ENCODE measurements at places on chromosomes 6 and 20.

DNA sequence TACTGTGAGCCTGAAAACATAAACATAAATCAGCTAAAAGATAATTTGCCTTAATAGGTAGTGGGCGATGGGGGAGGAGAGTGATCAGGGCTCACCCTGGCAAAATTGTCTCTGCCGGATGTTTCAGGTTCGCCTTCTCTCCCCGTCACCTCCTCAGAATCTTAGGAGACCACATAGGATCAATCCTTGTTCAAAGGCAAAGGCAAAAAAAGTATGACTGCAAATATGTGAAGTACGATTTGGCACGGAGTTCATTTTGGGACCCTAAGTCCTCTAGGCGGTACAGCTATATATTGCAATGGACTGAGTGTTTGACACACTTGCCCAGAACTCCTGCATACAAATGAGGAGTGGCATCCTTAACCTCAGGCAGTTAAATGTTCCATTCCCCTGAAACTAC is 649.2 kb upstream of the FLRT3 start:
- DNase-seq: no peak

GRCh38 chr20:10536531-10536930 is 101.4 kb downstream of the SLX4IP start:
- no peak for DNase-seq

GRCh38 chr20:881051-881782 is 34.9 kb downstream of the ANGPT4 start:
- DNase-seq: no peak

GRCh38 chr6:134651519-134651918 is 298.4 kb downstream of the ALDH8A1 start:
- DNase-seq: no peak

DNA sequence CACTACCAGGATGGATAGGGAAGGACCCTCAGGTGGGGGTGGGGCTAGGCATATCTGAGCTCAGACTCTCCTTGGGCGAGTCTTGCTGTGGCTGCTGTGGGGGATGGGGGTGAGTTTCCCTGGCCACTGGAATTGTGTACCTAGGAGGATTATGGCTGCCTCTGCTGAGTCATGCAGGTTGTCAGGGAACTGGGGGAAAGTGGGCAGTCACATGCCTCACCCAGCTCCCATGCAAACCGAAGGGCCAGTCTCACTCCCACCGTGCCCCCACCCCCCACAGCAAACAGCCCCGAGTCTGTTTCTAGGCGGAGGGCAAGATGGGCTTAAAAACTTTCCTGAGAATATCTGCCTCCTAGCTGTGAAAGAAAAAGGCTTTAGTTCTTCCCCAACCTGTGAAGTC is 210.3 kb upstream of the FERMT1 start:
- no peak for DNase-seq

DNA sequence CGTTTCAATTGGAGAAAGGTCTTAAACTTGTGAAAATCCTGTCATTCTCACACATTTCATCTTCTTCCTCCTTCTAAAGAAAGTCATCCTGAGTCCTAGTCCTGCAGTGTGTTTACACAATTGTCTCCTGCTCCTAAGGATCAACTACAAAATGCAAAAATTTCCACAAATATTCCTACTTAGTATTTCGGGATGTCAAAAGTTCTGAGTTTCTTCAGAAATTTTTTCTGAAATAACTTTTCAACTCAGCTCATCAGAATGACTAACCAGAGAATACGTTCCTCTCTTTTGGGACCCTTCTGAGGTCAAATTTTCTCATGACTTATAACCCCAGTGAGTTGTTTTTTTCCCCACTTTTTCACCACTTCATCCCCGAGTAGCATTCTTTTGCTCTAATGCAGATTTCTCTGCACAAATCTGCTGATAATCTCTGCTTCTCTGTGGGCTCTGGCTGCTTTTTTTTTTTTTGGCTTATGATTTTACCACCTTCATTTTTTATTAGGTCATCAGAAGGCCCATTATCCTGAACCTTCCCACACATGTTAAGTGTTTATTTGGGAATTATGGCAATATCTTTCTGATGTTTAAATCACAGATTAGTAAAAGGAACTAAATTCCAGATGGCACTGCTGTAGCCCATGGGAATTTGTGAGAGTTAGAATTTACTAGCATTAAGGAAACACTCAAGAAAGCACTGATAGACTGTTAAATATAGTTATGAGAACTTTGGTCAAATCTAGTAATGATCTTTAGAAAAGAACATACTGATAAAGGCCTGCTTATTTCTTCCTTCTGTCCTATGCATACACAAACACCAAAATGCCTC is 41.4 kb downstream of the MAP3K5 start:
- DNase-seq: no peak

DNA sequence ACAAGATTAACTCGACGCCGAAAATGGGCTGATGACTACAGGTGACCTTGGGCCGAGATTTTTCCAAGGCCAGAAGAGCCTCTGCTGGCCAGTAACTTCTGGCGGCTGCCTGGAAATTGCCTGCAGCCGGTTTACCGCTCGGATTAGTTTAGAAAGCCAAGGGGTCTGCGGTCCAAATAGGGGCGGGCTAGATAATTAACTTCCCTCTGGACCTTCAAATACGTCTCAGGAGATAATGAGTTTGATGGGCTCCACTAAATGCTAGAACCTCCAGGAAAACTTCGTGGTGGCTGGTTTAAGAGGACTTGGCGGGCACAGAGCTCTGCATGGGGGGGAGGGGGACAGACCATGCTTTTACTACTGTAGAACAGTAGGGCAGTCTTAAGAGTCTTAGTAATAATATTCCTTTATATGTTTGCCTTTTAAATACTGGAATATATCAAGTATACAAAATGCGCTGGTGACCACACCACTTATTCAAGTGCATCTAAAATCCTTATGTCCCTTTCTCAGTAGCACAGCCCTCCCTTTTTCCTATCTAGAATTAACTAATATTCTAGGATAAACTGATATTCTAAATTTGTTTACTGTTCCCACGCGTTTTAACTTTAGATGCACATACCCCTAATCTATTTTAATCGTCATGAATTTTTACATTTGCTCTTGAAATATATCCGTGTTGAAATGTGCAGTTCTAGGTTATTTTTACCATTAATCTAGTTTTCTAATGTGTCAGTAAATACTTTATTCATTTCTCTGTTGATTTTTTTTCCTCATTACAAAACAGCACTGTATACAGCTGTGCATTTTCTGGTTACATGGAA is 107.5 kb upstream of the PRSS16 start:
- no peak for DNase-seq

DNA sequence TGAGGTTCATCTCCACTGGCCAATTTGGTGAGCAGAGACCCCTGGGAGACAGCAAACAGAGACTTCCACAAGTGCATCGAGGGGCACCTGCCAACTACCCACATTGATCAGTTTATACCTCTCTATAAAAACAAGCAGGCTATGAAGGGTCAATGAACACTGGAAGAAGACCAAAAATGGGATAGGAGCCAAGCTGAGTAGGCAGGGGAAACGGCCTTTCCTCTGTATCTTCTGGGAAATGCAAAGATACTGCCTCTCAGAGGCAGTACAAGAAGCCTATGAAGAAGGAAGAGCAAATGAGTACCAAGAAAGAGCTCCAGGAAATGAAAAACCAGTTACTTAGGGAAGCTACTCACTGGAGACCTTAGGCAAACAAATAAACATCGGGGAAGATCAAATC is 247.7 kb downstream of the GMDS start:
- no peak for DNase-seq

GRCh38 chr6:40331545-40331944 is 255.6 kb downstream of the LRFN2 start:
- DNase-seq: no peak

DNA sequence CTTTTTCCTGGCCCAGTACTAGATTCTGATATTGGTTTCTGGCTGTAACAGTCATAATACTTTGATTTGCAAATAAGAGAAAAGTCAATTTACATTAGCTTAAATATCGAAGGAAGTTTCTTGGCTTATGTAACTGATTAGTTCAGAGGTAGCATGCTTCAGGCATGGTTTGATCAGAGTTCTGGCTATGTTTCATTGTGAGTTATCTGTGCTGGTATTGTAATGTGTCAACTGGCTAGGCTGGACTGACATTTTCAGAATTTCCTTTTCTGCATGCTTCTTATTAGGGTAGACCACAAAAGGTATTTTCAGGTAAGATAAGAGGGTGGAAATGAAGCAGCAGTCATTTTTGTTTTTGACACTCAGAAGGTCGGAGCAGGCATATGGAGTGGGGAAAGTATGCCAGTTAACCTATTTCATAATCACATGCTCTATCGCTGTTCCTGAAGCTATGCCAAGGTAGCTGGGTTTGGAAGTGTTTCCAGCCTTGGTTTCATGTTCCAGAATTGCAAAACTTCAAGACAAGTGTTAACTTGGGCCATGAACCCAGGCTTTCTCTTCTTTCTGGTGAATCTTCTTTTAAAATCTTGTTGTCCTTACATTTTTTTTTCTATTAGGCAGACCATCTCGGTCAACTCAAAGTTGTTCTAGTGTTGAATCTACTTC is 244.9 kb downstream of the DHX35 start:
- no peak for DNase-seq

DNA sequence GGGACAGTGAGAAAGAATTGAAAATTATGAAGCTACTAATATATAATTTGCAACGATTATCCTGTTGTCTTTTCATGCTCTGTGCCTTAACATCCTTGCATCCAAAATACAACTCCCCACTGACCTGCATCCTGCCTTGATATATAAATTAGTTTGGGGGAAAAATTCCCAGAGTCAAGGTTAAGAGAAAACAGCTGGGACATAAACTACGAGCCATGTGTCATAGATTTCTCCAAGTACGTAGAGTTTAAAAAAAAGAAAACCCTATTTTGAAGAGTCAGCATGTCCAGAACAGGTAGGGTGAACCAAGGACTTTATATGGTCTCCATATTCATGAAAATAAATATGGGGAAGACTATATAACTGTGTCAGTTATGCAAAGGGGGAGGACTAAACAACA is 123.8 kb upstream of the MARCKS start:
- DNase-seq: no peak

DNA sequence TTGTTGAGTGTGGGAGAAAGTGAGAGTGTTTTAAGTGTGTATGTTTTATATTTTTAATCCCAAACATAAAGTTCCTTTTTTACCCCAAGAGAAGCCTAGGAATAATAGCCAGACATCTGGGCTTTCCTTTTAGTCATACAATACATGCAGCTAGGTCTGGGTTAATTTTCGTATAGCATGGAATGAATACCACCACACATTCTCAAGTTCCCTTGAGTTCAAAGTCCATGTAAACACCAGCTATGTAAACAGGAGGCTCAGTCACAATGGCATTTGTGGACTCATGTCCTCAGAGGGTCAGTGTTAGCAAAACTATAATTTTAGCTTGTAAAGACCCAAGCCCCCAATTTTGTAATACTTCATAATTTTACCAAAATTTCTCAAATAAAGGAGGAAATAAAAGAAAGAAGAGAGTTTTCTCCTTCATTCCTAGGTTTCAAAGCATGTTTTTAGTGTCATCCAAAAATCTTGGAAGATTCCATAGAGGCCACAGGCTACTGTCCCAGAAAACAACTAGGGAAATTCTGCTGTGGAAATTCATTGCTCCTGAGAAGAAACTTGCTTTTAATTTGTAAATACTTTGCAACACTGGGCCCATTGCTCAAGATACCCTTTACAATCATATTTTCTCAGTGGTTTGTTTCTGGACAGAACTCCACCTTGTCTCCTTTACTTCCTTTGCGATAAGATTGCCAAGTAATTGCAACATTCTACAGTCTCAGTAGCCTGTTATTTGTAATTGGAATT is 671.2 kb downstream of the COL12A1 start:
- DNase-seq: no peak

DNA sequence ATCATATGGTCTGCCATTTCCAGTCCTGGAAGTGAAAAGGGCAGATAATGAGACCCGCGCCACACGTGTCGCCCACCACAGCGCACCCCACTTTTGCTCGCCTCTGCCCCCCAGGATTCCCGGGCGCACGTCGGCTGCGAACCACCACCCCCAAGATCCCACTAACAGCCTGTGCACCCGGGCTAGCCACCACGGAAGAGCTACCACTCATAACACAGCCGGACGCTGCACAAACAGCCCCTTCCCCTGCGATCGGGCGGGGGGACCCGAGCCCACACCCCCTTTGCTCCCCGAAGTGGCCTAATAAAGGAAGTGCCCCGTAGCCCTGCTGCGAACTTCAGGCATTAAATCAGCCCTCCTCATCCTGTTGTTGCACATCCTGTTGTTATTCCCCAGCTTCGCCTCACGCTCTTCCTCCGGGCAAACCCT is 506 bp downstream of the CITED2 start:
- no peak for DNase-seq

- DNase-seq: no peak
Measured at GRCh38 chr20:10167040-10167439, 51.6 kb upstream of the SNAP25 start.

GRCh38 chr6:148146717-148147462 is 195.7 kb upstream of the SASH1 start:
- peak; percentile 7 for DNase-seq

- no peak for DNase-seq
Measured at GRCh38 chr6:35808688-35809087, 3.5 kb downstream of the LHFPL5 start.

DNA sequence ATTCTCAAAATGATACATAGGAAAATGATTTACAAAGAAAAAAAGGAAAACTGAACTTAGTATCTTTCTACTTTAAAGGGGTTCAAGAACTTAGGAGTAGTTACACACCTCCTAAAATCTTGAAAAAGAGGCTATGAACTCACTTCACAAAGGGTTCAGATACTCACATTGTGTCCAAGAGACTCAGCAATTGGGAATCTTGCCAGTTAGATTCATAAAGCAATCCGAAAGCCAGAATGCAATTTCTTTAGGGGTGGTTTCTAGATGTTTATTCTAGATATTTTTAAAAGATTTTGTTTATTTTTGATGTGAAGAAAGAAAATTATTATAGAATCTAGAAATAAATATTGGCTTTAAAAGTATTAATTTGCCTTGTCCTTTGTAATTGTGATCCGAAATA is 1.7 kb upstream of the MYB start:
- no peak for DNase-seq

DNA sequence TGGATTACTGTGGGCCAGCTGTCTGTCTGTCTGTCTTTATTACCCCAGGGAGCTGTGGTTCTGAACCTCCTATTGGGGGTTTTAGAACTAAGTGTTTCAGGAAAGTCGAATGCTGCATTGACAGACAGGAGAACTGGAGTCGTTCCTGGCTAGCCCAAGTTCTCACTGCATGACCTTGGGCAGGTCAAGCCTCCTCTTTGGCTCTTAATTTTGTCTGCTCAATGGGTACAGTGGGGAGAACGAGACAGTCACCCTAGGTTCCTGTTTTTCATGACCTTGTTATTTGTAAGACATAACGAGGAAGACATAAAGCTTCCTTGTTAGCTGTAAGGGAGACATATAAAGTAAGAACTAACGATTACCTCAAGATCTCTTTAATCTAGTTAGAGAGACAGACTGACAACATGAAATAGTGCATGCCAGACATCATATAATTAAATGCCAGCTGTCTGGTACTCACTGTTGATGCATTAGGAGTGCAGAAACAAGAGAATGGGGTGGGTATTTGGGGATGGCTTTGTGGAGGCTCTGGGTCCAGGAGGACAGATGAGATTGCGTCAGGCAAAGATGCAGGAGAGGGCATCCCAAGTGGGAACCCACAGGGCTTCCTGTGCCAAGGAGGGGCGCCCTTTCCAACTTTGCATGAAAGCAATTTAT is 3.7 kb upstream of the CCDC167 start:
- DNase-seq: no peak
